Fibroblast of skin of right quadriceps (primary cell): ENCODE measurements at places on chromosomes 7 and 10.

GRCh38 chr10:22723343-22723779, 9.0 kb upstream of the PIP4K2A start:
- DNase-seq: no peak

- no peak for DNase-seq
These were observed 265.2 kb downstream of the SNX13 start for GRCh38 chr7:17674943-17675608.

DNA sequence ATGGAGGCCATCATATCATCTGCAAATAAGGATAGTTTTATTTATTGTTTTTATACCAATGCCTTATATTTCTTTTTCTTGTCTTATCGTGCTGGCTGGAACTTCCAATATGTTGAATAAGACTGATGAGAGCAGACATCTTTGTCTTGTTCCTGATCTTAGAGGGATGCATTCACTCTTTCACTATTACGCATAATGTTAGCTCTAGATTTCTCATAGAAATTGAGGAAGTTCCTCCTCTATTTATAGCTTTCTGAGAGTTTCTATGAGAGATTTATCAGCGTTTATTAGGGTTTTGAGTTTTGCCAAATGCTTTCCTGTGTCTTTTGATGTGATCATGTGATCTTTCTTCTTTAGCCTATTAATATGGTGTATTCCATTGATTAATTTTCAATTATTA, 49.3 kb downstream of the COL28A1 start:
- no peak for DNase-seq

GRCh38 chr7:78225534-78225933, 427.0 kb downstream of the PHTF2 start:
- DNase-seq: no peak

DNA sequence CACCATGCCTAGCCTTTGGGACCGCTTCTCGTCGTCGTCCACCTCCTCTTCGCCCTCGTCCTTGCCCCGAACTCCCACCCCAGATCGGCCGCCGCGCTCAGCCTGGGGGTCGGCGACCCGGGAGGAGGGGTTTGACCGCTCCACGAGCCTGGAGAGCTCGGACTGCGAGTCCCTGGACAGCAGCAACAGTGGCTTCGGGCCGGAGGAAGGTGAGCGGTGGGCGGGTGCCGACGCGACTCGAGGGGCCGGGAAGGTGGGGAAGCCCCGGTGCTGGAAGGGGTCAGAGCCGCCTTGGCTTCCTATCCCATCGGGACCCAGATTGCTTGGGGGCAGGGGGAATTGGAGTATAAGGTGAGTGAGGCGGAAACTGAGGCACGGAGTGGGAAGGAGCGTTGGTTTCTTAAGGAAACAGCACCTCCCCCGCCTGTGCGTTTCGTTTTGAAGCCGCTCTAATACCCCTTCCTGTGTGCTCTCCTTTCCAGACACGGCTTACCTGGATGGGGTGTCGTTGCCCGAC, 547 bp downstream of the DDIT4 start:
- DNase-seq: no peak

DNA sequence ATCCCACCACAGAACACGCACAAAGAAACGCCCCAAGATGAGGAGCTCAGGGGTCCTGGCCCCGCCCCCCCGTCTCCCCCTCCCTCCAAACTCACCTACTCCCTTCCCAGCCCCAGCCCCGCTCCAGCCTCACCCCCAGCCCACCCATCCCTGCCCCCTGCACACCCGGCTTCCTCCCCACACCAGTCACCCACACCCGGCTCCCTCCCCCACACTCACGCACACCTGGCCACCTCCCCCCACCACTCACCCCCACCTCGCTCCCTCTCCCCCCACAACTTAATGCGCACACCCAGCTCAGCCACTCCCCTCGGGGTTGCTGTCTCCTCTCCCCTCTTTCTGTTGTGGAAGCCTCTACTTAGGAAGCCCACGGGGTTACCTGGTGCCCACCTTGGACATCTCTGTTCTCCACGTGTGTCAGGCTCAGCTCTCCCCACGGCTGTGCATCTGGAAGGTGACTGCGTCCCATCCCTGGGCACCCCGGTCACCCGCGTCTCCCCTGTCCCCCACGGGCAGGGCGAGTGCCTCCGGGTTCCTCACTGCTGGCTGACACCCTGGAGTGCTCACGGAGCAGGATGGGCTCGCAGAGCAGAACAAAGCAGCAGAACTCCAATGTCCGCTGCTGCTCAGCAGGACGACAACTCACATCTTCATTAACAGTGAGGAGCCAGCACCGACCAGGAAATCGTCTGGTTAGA, 166.8 kb downstream of the USP6NL start:
- no peak for DNase-seq

GRCh38 chr10:78981970-78982281, 86.8 kb upstream of the ZMIZ1 start:
- no peak for DNase-seq

DNA sequence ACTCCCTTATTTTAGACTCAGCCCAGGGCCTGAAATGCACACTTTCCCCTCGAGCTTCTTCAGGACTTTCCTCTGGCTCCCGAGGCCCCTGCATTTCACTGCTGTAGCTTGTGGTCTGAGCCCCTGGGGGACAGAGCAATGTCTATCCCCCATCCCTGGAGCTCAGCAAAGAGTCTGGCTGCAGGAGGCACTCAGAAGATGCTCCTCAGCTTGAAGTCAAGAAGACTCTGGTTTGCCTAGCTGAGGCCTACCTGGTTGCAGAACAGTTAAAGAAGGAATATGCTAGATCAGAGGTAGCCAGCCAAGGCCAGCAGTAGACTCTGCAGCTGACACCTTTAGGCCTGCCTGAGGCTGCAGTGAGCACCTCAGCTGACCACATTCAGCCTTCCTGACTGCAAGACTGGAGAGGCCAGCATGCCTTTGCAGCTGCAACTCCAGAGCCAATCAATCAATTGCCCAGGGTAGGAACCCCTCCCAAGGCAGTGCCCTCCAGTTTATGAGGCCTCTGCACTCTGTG, 36.9 kb upstream of the IKZF1 start:
- no peak for DNase-seq

DNA sequence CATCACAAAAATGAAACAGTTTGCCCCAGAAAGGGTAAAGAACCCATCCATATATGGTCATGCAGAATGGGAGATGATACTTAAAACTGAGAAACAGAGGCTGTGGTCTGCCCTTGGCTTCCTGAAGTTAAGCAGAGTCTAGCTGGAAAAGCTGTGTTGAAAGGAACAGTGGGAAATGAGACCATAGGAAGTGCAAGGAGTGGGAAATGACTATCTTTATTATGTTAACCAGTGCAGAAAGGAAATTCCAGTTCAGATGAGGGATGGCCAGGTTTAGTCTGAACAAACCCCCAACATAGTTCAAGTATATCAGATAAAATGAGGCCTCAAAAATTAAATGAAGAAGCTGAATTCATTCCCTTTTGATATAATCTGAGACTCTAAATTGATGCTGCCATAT, 112.2 kb upstream of the TARP start:
- DNase-seq: no peak

GRCh38 chr7:126223729-126224128, 1029.0 kb downstream of the GRM8 start:
- DNase-seq: no peak

GRCh38 chr10:58360412-58361004, 24.7 kb upstream of the TFAM start:
- DNase-seq: no peak

DNA sequence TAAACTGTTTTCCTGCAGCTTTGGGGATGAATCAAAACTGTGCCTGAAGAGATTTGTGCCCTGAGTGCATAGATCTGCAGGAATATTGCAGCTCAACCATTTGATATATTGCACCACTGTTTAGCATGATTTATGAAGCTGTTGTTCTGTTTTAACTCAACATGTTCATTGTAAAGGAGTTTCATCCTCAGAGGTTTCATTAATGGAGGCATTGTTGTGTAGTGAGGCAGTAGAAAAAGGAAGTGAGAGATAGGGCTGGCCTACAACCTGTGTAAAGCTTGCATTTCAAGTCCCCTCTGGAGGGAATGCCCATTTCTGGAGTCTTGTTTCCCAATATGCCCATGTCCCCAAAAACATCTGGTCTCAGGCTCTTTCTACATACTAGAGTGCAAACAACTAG, 67.5 kb downstream of the DNAJC12 start:
- no peak for DNase-seq

DNA sequence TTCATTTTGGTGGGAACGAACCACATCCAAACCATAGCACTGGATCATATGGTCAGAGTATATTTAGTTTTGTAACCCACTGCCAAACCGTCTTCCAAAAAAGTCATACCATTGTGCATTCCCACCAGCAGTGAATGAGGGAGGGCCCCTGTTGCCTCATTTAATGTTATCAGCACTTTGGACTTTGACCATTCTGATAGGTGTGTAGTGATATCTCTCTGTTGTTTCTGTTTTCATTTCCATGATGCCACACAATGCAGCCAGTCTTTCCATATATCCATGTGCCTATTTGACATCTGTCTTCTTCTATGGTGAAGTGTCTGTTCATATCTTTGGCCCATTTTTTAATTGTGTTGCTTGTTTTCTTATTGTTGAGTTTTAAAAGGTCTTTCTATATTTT, 105.0 kb upstream of the PPP2R2D start:
- no peak for DNase-seq

DNA sequence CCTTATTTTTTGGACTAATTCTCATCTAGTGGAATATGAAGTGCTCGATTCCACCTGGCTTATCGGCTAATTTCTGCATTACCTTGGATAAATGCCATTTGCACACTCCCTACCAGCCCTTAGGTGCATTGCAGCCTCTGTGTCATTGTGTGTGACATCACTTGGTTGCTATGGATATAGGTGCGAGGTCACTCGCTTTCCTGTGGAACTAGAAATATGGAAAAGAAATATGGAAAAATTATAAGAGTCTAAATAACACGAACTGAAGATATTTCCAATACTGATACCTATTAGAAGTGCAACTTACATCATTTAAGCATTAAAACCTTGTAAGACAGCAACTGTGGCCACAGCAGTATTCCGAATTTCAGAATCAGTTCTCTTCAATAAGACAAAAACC, 2.0 kb downstream of the YWHAG start:
- peak; percentile 21 for DNase-seq

GRCh38 chr7:23471106-23471859, 992 bp upstream of the IGF2BP3 start:
- DNase-seq: peak; percentile 82

DNA sequence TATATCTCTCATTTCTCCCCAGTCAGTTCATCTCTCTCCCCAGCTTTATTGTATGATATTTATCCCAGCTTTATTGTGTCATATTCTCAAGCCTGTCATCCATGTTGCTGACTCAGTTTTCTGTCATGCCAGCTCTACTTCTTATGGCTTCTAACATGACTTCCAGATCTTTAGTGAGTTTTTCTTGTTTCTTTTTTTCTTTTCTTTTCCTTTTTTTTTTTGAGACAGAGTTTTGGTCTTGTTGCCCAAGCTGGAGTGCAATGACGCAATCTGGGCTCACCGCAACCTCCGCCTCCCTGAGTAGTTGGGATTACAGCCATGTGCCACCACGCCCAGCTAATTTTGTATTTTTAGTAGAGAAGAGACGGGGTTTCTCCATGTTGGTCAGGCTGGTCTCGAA, 28.7 kb upstream of the CALU start:
- DNase-seq: no peak

- no peak for DNase-seq
These were observed 2.5 kb downstream of the INMT start for GRCh38 chr7:30754315-30754877.

GRCh38 chr10:122310311-122311050, 39.4 kb downstream of the BTBD16 start:
- no peak for DNase-seq

GRCh38 chr7:76106893-76107292, 59.0 kb downstream of the MDH2 start:
- no peak for DNase-seq

- no peak for DNase-seq
These were observed 1.3 kb downstream of the KAT6B start for GRCh38 chr10:74827694-74828093.

DNA sequence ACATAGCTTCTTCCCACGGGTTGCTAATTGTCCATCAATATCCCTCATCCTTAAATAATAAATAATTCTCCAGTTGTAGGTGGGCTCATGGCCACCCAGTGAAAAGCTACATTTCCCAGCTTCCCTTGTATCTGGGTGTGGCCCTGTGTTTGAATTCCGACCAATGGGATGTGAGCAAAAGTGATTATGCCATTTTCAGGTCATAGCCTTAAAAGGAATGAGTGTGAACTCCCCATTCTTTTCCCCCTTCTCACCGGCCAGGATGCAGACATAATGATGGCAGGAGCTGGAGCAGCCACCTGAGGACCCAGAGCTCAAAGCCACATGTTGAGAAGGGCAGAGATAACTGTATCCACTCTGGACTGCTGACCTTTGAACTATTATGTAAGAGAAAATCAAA, 30.3 kb upstream of the CALU start:
- no peak for DNase-seq

DNA sequence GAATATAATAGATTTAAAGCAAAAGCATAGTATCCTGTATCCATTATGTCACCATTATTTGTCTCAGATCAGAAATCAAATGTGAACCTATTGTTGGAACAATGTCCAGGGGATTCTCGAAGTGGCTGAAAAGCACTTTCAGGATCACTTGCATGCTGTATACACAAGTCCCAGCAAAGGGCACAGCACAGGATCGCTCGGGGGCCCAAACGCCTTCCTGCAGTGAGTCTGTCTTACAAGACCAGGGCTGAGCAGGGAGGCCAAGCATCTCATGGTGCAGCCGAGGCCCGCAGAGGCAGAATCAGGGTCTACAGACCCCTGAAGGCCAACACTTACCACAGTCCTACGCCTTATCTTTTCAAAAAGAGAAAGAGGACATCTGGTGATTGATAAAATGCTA, 92.3 kb downstream of the TNS3 start:
- no peak for DNase-seq

- no peak for DNase-seq
These were observed 101.5 kb upstream of the TMEM72 start for GRCh38 chr10:44809647-44810046.

DNA sequence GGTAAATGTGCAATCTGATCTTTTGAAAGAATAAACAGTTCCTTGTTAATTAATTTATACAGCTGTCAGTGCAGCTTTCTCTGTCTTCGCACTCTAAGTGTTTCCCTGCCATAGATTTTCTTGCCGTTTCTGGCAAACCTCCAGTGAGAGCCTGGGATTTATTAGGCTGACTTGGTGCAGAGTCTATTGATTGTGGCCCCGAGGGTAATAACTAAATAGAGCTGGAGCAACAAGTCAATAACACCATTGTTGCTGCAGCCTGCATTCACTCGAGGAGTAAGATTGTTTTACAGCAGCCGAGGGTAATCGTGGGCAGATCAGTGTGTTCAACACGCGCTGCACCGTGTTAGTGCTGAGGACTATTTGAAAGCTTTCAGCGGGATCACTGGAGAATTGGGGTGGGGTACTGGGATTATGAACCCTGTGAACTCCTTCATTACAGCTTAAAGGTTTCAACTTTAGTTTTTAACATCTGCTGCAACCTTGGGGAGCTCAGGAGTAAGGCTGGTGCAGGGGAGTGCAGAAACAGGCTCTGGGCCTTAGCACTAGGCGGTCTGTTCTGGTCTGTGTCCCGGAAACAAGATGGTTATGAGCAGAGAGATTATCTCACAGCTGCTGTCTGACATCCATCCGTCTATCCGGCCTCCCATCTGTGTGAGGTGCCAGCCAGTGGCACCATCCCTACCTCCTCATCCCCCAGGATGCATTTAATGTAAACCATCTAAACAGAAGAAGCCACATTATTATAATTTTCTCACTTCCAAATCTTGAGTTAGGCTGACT, 174.0 kb upstream of the TCF7L2 start:
- peak; percentile 41 for DNase-seq
